Glutamatergic neuron (in vitro differentiated cells): ENCODE measurements at places on chromosomes 4 and X.

GRCh38 chr4:3727847-3728469 is 38.2 kb upstream of the ADRA2C start:
- DNase-seq = no peak

GRCh38 chrX:38129366-38129765 is 91.3 kb downstream of the SRPX start:
- DNase-seq = no peak

GRCh38 chrX:70129816-70130215 is 3.4 kb upstream of the IGBP1 start:
- no peak for DNase-seq

DNA sequence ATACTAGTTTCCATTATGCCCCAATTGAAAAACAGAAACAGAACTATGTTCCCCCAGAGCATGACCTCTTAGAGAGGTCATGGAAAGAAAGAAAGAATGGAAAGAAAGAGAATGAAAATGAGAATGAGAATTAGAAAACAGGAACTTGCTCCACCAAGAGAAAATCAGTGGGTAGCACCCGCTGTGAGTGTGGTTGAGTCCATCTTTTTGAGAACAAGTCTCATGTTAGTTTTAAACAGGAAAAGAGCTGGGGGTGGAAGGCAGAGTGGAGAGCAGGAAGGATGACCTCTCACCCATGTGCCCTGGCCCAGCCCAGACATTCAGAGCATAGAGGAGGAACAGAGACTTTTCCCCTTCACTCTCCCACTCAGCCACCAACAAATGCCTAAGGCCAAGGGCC is 4.9 kb downstream of the GSX2 start:
- no peak for DNase-seq

- peak; percentile 62 for DNase-seq
Observed at GRCh38 chrX:119273420-119274192, 37.5 kb downstream of the PGRMC1 start.

GRCh38 chr4:105651884-105652283 is 56.6 kb downstream of the INTS12 start:
- no peak for DNase-seq

- DNase-seq = no peak
Observed at GRCh38 chr4:109795059-109795458, 6.7 kb downstream of the CFI start.

GRCh38 chr4:10715135-10715534 is 30.6 kb upstream of the CLNK start:
- DNase-seq = no peak

DNA sequence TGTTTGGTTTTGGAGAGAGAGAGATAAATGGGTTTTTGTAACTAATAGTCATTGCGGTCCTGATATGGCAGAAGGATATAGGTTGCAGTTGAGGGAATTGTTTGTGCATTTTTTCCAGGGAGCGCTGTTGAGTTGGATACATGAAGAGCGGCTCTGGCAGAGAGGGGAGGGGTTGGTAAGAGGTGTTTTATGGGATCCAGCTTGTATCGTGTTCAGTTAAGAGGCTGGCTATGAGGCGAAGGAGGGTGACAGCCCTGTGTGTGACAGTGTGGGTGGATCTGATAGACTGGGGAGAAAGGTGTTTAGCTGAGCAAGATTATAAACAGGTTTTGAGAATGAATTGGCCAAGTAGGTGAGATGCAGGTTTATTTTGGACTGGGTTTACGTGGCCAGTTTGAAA is 1.5 kb downstream of the SPANXN4 start:
- DNase-seq = no peak

GRCh38 chr4:153906231-153906630 is 117.3 kb upstream of the SFRP2 start:
- DNase-seq = no peak

- DNase-seq = no peak
Observed at GRCh38 chr4:106650701-106651100, 282.1 kb upstream of the GIMD1 start.

GRCh38 chr4:96993560-96993959 is 1149.7 kb downstream of the STPG2 start:
- no peak for DNase-seq

GRCh38 chr4:26238778-26239679 is 81.8 kb upstream of the RBPJ start:
- DNase-seq = peak; percentile 39

DNA sequence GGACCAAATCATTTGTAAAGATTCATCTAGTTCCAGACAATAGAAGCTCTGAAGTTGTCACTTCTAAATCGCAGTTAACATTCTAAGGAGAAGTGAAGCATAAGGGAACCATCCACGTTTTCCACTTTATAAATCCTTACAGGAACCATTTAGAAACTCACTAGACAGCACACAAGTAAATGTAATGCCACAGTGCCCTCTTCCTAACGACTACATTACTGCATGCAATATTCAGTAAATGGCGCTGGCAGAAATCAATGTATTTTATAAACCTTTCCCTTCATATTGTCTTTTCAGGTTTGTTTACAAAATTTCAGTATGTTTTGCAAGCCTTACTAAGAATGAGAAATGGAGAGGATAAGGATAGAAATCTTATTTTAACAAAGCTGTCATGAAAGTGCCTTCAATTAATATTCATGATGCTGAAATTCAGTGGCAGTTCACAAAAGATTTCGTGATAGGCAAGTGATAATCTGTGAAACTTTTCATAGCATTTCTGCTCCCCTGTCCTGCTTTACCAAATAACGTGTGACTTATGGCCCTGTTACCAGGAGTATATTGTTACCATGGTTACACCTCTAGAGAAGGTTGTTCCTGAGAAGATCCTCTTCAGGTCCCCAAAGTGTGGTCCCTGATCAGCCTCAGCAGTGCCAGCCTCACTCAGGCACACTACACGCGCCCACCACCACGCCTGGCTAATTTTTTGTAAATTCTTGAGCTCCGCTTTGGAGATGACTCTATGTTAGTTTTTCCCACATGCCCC is 54.2 kb downstream of the TMA16 start:
- DNase-seq = no peak

DNA sequence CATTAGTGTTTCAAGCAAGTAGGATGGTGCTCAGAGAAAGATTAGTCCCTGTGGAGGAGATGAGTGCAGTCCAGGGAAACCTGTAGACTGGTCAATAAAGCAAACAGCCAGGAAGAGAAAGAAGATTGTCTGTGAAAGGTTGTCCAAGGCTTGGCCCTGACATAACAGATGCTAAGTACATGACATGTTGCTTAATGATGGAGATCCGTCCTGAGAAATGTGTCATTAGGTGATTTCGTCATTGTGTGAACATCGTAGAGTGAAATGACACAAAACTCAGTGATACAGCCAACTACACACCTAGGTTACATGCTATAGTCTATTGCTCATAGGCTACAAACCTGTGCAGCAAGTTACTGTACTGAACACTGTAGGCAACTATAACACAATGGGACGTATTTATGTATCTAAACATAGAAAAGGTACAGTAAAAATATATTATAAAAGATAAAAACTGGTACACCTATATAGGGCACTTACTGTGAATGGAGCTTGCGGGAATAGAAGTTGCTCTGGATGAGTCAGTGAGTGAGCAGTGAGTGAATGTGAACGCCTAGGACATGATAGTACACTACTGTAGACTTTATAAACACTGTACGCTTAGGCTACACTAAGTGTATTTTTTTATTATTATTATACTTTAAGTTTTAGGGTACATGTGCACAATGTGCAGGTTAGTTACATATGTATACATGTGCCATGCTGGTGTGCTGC is 9.0 kb upstream of the PRSS48 start:
- no peak for DNase-seq

GRCh38 chr4:188370777-188371176 is 231.5 kb downstream of the TRIML1 start:
- DNase-seq = no peak

GRCh38 chr4:66797608-66798007 is 747.7 kb downstream of the CENPC start:
- DNase-seq = no peak

- DNase-seq = no peak
Observed at GRCh38 chrX:21658746-21659145, 616 bp upstream of the KLHL34 start.

DNA sequence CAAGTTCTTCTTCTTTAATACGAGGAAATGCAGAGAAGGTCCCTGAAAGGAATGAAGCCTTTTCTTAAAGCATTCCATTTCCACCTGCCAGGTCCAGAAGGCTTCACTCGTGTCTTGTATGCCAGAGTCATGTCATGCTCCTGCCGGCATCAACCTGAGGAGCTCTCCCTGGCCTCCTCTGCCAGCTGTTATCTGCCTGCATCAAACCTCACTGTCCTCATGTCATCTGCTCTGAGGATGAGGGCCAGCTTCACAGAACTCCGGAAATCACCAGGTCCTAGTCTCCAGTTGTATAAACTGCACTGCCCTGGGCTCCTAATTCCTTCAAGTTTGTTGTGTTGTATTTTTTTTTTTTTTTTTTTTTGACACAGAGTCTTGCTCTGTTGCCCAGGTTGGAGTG is 20.0 kb upstream of the S100G start:
- DNase-seq = no peak

- peak; percentile 35 for DNase-seq
Observed at GRCh38 chr4:65668201-65669089, 1.8 kb downstream of the EPHA5 start.

- no peak for DNase-seq
Observed at GRCh38 chr4:129110931-129111330, 15.0 kb downstream of the C4orf33 start.

GRCh38 chrX:122087341-122087740 is 1039.9 kb downstream of the GLUD2 start:
- DNase-seq = no peak

- no peak for DNase-seq
Observed at GRCh38 chr4:4884611-4885010, 25.1 kb downstream of the MSX1 start.

- DNase-seq = no peak
Observed at GRCh38 chr4:186297013-186297645, 31.1 kb downstream of the F11 start.

DNA sequence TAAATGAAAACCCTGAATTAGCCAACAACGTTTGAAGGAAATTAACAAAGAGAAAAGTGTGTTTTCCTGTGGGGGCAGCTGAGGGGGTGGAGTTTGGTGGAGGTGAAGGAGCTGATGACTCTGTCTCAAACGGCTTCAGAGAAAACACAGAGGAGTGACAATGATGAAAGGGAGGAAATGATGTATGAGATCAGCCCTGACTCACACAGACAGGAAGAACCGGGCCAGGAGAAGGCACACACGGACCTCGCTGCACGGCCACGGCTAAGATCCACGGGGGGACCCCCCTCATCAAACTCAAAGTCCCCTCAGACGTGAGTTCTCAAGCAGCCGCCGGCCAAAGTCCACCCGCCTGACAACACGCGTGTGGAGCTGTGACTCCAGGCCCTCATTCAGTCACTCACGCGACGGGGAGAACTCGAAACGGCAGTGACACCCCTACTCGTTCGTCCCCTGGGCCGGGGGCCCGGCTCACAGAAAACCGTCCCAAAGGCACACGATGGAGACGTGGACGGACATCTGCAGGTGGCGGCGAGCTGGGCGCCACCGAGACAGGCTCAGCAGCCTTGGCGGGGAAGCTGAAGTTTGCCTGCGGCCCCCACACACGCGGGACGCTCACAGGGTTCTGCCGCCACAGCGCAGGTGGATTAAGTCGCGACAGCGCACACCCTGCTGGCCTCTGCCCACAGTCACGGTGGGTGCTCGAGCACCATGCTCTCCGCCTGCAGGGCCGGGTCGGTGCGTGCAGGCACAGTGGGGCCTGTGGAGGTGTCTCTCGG is 28.8 kb downstream of the PPP2R3B start:
- DNase-seq = no peak

DNA sequence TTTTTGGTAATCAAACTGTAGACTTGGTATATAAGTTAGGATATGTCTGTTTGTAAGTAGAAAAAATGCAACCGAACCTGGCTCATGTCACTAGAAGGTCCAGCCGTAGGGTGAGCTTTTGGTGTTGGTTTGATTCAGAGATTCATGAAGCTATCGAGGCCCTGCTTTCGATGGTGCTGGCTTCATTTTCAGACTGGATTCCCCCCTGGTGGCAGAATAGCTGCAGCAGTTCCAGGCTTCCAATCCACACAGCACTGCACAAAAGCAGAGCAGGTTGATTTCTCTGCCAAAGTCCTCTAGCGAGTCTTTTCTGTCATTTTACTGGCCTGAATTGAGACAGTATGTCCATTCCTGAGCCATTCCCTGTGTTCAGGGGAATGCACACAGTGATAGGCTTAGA is 33.1 kb downstream of the PDK3 start:
- peak; percentile 18 for DNase-seq

DNA sequence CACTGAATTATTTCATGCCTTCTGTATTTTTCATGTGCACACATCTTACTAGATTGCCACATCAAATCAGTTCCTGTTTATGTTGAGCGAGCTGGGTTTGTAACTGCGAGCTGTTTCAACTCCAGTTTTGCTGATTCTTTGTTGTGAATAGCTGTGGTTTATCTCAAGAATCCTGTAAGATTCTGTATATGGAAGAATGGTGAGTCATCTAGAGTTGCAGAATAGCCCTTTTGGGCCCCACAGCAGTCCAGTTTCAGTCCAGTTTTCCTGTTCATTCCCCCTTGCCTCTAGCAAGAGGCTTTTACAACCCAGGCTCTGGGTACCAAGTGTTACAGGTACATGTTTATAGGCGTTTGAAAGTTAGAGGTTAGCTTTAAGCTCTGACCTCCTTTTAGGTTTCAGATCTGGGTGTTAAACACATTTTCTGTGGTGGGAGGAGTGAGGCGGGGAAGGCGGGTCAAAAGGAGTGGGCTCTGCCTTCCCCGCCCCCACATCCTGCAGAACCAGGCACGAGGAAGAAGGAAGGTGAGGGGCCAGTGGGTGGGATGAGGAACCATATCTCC is 32.7 kb downstream of the TBC1D14 start:
- no peak for DNase-seq

DNA sequence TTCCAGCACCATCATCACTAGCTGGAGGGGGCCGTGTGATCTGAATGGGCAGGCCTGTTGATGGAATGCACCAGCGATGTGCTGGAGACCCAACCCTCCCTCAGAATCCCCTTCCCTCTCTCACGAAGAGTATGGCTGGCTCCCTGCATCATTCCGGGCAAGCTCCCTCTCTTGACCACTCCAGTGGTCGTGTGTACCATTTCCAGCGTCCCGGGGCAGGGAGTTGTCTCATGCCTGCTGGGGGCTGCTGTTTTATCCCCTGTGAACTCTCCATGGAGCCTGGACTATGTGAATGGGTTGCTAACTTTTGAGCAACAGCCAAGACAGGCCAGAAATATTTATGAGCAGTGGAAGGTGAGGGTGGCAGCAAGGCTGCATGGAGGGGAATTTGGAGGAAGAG is 8.1 kb downstream of the CSAG1 start:
- no peak for DNase-seq

- no peak for DNase-seq
Observed at GRCh38 chrX:75131973-75132627, 24.0 kb downstream of the ABCB7 start.

GRCh38 chr4:74716436-74716765 is 77.9 kb downstream of the BTC start:
- DNase-seq = no peak

- no peak for DNase-seq
Observed at GRCh38 chrX:151151665-151152267, 24.6 kb upstream of the GPR50 start.

- DNase-seq = no peak
Observed at GRCh38 chr4:83657336-83657735, 121.4 kb downstream of the GPAT3 start.
